ENCODE measurements at places on chromosomes 4 and X. TPM values are rescaled to one million over a fixed set of nuclear protein-coding genes. Genes with fewer than 3 reads are reported as not detected.

The POU3F4 gene
- not detected for polyA plus RNA-seq

The HMX1 gene
- not detected for polyA plus RNA-seq

The TEX13C gene
- polyA plus RNA-seq = not detected

The PRSS12 gene
- 19.4 TPM for polyA plus RNA-seq

The CYBB gene
- 0.05 TPM for polyA plus RNA-seq

The NAA11 gene
- polyA plus RNA-seq = not detected

The CT83 gene
- polyA plus RNA-seq = not detected

The USP46 gene
- polyA plus RNA-seq = 7.3 TPM

The F9 gene
- not detected for polyA plus RNA-seq

The EFHC2 gene
- polyA plus RNA-seq = 0.18 TPM

The FHL1 gene
- polyA plus RNA-seq = 34.5 TPM

The OPHN1 gene
- 3.3 TPM for polyA plus RNA-seq

The CXCL5 gene
- polyA plus RNA-seq = 1.6 TPM

The NAT8L gene
- polyA plus RNA-seq = 0.02 TPM

The CENPVL2 gene
- not detected for polyA plus RNA-seq

The PHOX2B gene
- polyA plus RNA-seq = not detected

The PWWP3B gene
- 0.07 TPM for polyA plus RNA-seq

The STBD1 gene
- polyA plus RNA-seq = 3.1 TPM

The RTL3 gene
- polyA plus RNA-seq = not detected

The SLC9A6 gene
- 13.4 TPM for polyA plus RNA-seq

The PLK4 gene
- 13.1 TPM for polyA plus RNA-seq

The ZNF711 gene
- 0.02 TPM for polyA plus RNA-seq

The ATP8A1 gene
- 0.03 TPM for polyA plus RNA-seq

The ADGRG4 gene
- not detected for polyA plus RNA-seq

The FAAH2 gene
- polyA plus RNA-seq = 0.23 TPM

The AGTR2 gene
- not detected for polyA plus RNA-seq

The ARMCX5 gene
- polyA plus RNA-seq = 10.8 TPM

The UGT2B15 gene
- polyA plus RNA-seq = not detected

The TLR6 gene
- polyA plus RNA-seq = 0.53 TPM

The CENPVL3 gene
- 0.09 TPM for polyA plus RNA-seq

The CXCL8 gene
- 5.3 TPM for polyA plus RNA-seq

The CCDC149 gene
- polyA plus RNA-seq = 2.2 TPM

The CAMK2D gene
- polyA plus RNA-seq = 11.2 TPM

The HPGD gene
- polyA plus RNA-seq = 0.06 TPM

The SPANXN4 gene
- polyA plus RNA-seq = not detected

The CT45A10 gene
- polyA plus RNA-seq = not detected

The FAM9C gene
- polyA plus RNA-seq = not detected

The UGT2B10 gene
- not detected for polyA plus RNA-seq

The ZCCHC12 gene
- polyA plus RNA-seq = not detected

The OSTC gene
- polyA plus RNA-seq = 97.1 TPM

The CENPVL1 gene
- not detected for polyA plus RNA-seq

The SRPX2 gene
- polyA plus RNA-seq = 6.3 TPM

The MSANTD1 gene
- 0.05 TPM for polyA plus RNA-seq

The FAM47A gene
- not detected for polyA plus RNA-seq
